ENCODE measurements at places on chromosomes 16 and 17. TPM values are rescaled to one million over a fixed set of nuclear protein-coding genes. Genes with fewer than 3 reads are reported as not detected.

The CES5A gene
- not detected for total RNA-seq

The GRAPL gene
- total RNA-seq, result 1.5 TPM

The ABCA10 gene
- total RNA-seq, result 5.6 TPM

The LRRC75A gene
- total RNA-seq, result 0.30 TPM

The NPIPB6 gene
- total RNA-seq, result 0.76 TPM

The CHRNE gene
- total RNA-seq, result 1.1 TPM

The C16orf89 gene
- 1.2 TPM for total RNA-seq

The SLC5A11 gene
- 0.21 TPM for total RNA-seq

The KAT7 gene
- 51.0 TPM for total RNA-seq

The HASPIN gene
- total RNA-seq, result 1.1 TPM

The CLEC19A gene
- total RNA-seq, result not detected

The KRTAP4-5 gene
- not detected for total RNA-seq

The KRTAP2-3 gene
- not detected for total RNA-seq

The CLEC10A gene
- 2.0 TPM for total RNA-seq

The CDRT4 gene
- total RNA-seq, result 0.84 TPM

The PRKCB gene
- 0.83 TPM for total RNA-seq

The SLC13A2 gene
- total RNA-seq, result not detected

The BICDL2 gene
- total RNA-seq, result not detected

The RETREG3 gene
- 43.2 TPM for total RNA-seq

The ZMYND15 gene
- total RNA-seq, result 0.30 TPM

The RND2 gene
- 0.17 TPM for total RNA-seq

The TBX2 gene
- total RNA-seq, result 8.7 TPM

The NUDT7 gene
- 3.0 TPM for total RNA-seq
